Inflammatory macrophage treated with lipopolysaccharide for 4 hours (primary cell): ENCODE measurements at places on chromosomes 16 and 17.

GRCh38 chr16:79127766-79128165 is 472.8 kb downstream of the MAF start:
- peak; percentile 78 for DNase-seq

DNA sequence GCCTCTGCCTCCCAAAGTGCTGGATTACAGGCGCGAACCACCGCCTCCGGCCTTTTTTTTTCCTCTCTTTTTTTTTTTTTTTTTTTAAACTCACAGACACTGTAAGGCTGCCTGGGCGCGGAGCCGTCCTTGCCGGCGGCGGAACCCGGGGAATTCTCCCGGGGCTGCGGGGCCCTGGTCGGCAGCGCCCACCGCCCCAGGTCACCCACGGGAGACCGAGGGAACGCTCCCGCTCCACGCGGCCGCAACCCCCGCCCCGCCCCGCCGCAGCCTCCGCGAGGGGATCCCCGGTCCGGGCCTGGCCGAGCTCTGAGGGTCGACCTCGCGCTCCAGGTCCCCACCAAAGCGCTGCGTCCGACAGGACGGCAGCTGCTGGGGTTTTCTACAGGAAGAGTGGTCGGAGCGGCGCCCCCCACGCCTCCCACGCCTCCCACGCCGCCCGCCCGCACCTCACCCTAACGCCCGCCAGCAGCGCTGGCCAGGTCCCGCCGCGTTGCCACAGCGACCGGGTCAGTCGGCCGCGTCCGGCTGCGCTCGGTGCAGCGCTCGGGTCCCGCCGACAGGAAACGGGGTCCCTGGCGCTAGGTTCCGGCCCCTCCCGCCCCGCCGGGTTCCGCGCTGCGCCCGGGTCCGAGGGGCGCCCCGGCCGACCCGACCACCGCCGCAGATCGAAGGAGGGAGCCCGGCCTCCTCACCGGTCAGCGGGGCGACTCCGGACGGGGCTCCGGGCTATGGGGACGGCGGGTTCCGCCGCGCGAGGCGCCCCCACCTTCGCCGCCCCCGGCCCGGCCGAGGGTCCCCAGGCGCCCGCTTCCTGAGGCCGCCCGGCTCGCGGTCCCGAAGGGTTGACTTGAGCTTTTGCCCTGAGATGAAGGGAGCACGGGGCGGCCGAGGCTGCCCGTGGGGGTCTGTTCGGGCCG is at the start of gene CCDC57:
Gene CCDC57 (minus strand): TSS at position 512 of the 920 bp plus-strand sequence. CDS start 10,898 bp downstream, outside the sequence.
- peak; percentile 81 for DNase-seq

GRCh38 chr16:70677499-70678120 is 8.2 kb downstream of the MTSS2 start:
- no peak for DNase-seq

DNA sequence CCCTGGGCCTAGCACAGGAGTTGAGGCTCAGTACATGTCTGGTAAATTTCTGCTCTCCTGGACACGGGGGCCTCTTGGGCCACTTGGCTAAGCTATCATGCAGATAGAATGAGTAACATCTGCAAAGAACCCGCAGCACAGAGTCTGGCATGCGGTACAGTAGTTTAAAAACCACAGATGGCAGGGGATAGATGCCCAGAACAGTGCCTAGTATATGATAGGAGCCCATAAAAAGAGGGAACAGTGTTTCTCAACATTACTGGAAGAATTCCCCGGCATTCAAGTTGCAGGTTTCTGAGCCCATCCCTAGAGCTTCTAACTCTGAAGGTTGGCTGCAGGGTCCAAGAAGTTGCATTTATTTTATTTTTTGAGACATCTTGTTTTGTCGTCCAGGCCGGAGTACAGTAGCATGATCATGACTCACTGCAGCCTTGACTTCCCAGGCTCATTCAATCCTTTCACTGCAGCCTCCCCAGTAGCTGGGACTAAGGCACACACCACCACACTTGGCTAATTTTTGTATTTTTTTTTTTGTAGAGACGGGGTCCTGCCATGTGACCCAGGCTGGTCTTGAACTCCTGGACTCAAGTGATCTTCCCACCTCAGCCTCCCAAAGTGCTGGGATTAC is 5.8 kb downstream of the CDIPT start:
- DNase-seq: no peak

- no peak for DNase-seq
These were observed 3.0 kb upstream of the VAT1L start for GRCh38 chr16:77785373-77785764.

GRCh38 chr17:57985675-57985974 is 2.4 kb downstream of the VEZF1 start:
- peak; percentile 57 for DNase-seq

DNA sequence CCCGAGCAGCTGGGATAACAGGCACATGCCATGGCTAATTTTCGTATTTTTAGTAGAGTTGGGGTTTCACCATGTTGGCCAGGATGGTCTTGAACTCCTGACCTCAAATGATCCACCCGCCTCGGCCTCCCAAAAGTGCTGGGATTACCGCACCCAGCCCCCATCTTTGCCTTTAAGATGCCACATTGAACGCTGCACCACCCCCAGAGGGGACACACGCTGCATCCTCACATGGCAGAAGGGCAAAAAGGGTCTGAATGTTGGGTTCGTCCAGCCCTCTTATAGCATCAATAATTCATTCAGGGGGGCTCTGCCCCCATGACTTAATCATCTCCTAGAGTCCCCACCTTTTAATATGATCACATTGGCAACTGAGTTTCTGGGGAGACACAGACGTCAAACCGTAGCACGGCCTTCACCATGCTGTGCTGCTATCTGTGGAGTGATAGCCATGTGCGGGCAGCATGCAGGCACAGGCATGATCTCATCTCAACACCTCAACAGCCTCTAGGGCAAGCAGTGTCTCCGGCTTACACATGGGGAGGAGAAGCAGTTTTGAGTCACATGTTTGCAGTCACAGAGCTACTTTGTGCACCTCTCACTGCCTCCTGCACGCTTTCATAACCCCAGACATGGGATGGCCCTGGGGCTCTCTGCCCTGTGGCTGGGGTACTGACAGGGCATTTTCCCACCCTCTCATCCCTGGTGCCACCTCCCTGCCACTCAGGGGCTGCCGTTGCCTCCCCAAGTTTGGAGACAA is 30.0 kb downstream of the IL21R start:
- DNase-seq: no peak

GRCh38 chr16:64857411-64857810 is 264.5 kb downstream of the CDH11 start:
- no peak for DNase-seq

GRCh38 chr17:13735861-13736260 is 134.1 kb upstream of the HS3ST3A1 start:
- DNase-seq: no peak
